ENCODE measurements at places on chromosomes 5 and 9.

DNA sequence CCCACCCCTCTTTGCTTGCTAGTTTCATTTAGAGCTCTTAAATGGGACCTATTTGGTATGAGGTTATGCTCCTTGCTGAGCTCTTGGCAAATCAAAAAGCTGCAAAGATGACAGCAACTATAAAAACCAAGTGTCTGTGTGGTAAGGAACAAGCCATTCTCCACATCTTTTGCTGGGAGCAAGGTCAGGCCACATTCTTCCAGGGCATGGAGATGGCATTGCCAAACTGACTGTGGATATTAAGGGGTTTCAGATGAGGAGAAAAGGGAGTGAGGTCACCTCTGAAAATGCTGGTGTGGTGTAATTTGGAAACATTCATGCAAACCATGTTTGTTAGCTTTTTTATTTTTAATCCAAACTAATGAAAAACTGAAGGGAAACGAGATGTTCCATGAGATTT is 218.8 kb upstream of the IL12B start:
- DNase-seq = no peak

GRCh38 chr9:135703726-135704125 is 1.7 kb downstream of the KCNT1 start:
- DNase-seq = no peak

GRCh38 chr5:179729727-179730126 is 2.9 kb upstream of the MAML1 start:
- DNase-seq = no peak

DNA sequence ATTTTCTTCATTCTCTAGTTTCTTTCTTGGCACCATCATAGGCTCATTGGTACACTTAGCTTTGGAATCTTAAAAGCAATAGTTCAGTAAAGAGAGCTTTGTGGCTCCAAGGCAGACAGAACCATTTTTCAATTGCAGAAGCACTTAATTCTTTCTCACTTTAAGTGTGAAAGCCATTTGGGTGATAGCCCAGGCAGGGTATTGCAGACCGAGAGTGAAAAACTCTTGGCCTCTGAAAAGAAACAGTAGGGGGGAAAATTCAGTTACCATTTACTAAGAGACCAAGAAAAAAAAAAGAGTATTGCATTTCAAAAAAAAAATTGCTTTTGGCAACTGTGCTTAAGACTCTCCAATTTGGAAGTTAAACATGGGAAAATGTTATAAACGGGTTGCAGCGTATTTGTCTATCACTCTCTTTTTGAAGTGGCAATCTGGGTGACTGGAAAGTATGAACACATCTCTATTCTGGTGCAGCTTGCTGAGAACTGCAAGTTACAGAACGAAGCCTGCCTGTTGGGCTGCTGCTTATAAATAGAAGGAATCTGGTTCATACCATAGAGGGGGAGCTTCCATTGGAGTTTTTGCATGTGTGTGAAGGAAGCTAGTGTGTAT is 170.5 kb downstream of the TLE4 start:
- DNase-seq = no peak

- DNase-seq = no peak
Observed at GRCh38 chr5:172172912-172173563, 15.0 kb downstream of the STK10 start.

- peak; percentile 69 for DNase-seq
Observed at GRCh38 chr5:124060413-124061067, 548.6 kb downstream of the CSNK1G3 start.

- no peak for DNase-seq
Observed at GRCh38 chr5:97022898-97023297, 87.0 kb downstream of the LNPEP start.

GRCh38 chr9:135583688-135584011 is 22.1 kb downstream of the PAEP start:
- no peak for DNase-seq

DNA sequence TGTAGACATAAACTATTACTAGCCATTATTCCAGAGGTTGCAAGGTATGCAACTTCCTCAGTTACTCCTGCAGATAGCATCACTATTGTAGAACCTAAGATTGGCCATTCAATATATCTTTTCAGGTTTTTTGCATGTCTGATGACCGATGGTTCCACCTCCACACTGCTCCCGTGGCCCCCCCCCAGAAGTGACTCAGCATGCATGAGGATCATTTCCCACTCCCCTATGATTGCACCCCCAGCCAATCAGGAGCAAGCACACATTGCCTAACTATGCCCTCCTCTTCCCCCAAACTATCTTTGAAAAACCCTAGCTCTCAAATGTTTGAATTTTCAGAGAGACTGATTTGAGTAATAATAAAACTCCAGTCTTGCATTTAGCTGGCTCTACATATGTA is 601.4 kb upstream of the TLE4 start:
- DNase-seq = no peak

- DNase-seq = peak; percentile 74
Observed at GRCh38 chr5:66021585-66021984, 95.2 kb downstream of the ERBIN start.

DNA sequence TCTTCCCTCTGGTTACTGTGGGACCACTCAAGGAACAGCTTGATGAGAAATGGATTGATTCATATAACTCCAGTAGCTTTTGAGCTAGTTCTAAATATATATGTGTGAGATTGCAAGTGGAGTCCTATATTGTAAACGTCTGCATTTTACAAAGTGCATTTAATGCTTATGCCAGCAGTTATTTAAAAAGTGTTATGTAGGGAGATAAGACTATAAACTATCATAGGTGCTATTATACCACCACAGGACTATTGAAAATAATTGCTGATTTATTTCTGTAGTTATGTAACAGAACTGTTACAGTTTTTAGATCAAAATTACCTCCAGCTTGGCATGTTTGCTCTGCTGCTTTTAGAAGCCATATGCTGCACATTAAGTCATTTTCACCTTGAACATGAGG is 36.2 kb downstream of the PTCD2 start:
- DNase-seq = peak; percentile 5

- peak; percentile 33 for DNase-seq
Observed at GRCh38 chr5:139079225-139079990, 118.8 kb downstream of the SIL1 start.

GRCh38 chr5:11247224-11247623 is 486.2 kb upstream of the DAP start:
- DNase-seq = no peak

DNA sequence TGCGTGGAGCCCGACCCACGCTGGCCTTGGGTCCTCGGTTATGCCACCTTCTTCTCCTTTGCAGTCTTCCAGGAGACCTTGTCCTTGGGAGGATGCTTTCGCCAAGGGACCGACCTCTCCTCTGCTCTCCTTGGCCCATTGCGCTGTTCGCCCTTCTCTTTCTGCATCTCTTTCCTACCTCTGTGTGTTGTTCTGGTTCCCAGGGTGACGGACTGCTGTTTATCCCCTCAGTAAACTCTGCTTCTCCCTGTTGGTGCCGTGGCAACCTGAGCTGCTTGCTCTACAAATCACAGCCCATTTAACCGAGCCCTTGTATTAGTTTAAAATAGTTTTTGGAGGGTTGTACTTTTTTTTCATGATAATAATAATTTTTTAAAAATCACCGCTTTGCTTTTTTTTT is 97.9 kb downstream of the DAPK1 start:
- DNase-seq = no peak

GRCh38 chr9:130150779-130151382 is 21.3 kb upstream of the NCS1 start:
- DNase-seq = no peak

DNA sequence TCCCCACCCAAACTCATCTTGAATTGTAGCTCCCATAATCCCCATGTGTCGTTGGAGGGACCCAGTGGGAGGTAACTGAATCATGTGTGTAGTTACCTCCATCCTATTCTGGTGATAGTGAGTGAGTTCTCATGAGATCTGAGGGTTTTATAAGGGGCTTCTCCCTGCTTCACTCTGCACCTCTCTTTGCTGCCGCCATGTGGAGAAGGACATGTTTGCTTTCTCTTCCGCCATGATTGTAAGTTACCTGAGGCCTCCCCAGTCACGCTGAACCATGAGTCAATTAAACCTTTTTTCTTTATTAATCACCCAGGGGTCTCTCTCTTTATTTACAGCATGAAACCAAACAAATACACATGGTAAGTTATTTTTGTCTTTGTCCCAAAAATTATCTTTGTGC is 726.1 kb downstream of the CDH18 start:
- peak; percentile 10 for DNase-seq

DNA sequence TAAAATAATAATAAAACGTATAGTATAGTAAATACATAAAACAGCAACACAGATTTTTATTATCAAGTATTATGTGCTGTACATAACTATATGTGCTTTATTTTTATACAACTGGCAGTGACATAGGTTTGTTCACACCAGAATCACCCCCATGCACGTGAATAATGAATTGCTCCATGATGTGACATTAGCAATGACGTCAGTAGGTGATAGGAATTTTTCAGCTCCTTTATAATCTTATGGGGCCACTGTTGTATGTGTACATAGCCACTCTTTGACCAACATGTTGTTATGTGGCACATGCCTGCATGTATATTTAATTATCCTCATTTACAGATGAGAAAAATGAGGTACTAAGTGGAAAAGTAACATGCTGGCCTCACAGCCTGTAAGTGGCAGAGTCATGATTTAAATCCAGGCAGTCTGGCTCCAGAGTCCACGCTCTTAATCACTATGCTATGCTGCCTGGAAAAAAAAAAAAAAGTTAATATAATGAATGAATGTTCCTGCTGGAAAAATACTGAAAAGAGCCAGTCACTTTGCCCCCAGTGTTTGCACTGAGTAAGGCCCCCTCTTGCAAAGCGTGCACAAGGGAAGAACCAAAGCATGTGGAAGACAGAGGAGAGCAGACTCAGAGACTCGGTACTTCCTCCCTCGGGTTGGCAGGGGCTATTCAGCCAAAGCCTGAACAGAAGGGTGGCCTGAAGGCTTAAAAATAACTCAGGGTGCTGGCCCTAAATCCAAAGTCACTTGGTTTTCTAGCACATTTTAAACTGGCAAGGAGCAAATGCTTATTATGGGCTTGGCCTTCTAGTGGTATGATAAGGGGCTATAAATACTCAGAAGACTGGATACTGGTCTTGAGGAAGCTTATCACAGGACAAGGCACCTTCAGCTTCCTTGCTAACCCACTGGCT is 206.8 kb downstream of the GLIS3 start:
- no peak for DNase-seq

- DNase-seq = no peak
Observed at GRCh38 chr9:74277532-74277931, 219.6 kb upstream of the RORB start.

DNA sequence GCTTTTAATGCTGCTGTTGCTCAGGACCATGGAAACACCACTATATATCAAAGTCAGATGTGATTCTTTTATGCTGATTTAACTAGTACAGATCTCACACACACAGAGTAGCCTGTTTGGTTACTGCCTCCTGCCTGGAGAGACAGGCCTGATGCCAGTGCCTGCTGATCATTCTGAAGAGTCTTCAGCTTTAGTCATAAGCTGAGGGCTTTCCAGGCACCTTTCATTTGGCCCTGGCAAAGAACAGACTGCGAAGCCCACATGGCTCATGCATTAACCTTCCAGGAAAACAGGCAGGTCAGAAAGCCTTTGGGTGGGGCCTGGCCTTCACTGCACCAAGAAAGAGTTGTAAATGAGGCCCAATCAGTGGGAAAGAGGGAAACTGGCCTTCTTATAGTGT is 144.7 kb downstream of the SAXO1 start:
- DNase-seq = no peak

- DNase-seq = no peak
Observed at GRCh38 chr9:6819529-6819928, 61.8 kb downstream of the KDM4C start.

- no peak for DNase-seq
Observed at GRCh38 chr5:77635917-77636640, 2.4 kb downstream of the OTP start.

GRCh38 chr5:54470128-54470527 is 14.6 kb downstream of the HSPB3 start:
- DNase-seq = no peak

DNA sequence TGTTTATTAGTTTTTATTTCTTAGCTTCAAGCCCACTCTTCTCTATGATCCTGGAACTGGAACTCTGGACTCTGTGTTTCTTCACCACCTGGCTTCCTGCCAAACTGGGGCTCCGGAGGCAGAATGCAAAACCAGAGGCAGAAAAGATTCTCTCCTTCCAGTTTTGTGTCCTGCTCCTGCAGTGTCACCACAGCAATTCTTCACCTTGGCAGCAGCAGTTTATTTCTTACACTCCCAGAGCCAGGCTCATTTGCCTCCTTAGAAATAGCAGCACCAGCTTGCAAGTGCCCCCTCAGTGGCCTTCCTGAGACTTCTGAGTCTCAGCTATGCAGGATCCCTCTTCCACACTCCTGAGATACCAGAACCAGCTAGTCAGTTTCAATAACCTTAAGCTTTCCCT is 26.7 kb upstream of the CAMK4 start:
- DNase-seq = peak; percentile 69

DNA sequence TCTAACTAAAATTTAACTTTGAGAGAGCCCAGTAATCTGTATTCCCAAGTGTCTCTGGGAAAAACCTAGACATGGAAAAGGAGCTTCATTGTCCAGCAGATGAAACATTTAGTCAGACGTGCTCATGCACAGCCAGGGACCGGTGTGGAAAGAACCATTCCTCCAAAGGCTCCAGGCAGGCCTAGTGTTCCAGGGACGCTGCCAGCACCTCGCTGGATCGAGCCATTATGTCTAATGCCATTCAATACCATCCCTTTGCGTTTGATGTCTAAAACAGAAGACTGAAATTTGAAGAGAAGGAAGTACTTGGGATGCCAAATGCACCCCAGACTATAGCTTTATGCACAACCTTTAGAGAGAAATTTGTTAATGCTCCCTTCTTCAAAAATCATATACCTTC is 1.4 kb upstream of the CHSY3 start:
- DNase-seq = peak; percentile 4

- DNase-seq = peak; percentile 89
Observed at GRCh38 chr9:106862821-106863720, at the start of gene ZNF462. Gene ZNF462 (plus strand): TSS chr9:106863166. CDS start chr9:106923384, 60,218 bp downstream.

- DNase-seq = peak; percentile 41
Observed at GRCh38 chr5:177132136-177133095, 1.2 kb upstream of the NSD1 start.

DNA sequence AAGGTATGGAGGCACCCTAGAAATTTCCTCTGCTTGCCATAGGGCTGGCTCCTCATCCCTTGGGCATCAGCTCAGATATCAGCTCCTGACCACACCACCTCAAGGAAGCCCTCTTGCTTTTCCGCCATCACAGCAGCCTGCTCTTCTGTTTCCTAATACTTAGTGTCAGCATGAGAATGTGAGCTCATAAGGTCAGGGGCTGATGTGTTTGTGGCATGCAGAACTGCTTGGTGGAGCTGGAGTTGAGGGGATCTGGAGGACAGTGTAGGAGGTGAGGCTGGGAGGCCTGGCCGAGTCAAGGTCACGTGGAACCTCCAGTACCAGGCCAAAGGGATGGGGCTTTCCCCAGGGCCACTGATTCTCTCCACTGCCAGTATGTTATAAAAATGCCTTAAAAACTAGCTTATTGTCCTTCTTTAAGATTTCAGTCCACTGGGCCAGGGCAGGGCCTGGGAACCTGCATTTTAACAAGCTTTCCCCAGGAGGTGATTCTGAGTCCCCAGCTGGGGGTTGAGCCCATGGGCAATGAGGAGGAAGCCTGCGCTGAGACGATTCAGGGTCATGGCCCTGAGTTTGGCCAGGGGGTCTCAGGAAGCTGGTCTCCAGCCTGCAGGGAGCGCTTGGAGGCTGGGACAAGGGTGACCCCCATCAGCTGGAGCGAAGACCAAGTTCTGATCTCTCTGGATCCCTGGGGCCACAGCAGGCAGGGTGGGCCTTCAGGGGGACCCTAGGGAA is 28.6 kb downstream of the DAB2IP start:
- DNase-seq = no peak

All from NCI-H69 (cell line).